Iris pigment epithelial cell (primary cell): ENCODE measurements at places on chromosomes 1 and 21.

DNA sequence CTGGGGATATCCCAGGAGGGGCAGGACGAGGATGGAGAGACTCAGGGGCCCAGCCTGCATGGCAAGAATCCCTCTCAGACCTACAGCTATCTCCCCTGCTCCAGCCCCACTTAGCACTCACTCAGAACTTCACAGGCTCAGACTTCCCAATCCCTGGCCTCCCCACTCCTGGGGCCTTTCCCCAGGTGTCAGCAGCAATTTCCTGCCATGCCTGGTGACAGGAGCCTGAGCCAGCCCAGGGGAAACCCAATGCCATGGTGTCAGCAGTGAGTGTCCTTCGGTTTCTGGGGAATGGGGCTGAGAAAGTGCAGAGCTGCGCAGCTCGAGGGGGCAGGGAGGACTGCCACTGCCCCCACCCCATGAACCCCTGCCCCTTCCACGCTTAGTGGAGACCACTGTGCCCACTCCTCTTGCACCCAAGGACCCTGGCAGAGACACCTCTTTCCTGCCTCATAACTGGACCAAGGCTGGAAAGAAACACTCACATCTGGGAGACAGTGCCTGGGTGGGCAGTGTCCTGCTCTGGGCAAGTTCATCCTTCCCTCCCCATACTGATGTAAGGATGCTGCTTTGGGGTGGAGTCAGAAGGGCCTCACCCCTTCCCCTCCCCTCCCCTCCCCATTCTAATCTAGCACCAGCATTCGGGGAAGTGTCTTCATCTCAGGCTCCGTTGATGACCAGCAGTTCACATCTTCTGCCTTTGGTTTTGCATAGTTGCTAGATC, 17.1 kb upstream of the UBL4B start:
- DNase-seq = no peak

- DNase-seq = peak; percentile 85
Observed at GRCh38 chr1:175072099-175072951, 4.7 kb downstream of the TNN start.

DNA sequence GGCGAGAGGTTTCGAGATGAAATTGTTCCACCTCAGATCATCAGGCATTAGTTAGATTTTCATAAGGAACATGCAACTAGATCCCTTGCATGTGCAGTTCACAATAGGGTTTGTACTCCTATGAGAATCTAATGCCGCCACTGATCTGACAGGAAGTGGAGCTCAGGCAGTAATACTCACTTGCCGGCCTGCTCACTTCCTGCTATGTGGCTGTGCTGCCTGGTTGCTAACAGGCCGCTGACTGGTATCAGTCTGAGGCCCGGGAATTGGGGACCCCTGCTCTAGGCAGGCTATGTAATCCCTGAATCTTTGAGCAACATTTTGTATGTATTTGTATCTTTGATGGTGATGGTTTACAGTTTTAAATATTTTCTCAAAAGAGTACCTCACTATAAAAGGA, 32.5 kb downstream of the XKR8 start:
- DNase-seq = peak; percentile 59

DNA sequence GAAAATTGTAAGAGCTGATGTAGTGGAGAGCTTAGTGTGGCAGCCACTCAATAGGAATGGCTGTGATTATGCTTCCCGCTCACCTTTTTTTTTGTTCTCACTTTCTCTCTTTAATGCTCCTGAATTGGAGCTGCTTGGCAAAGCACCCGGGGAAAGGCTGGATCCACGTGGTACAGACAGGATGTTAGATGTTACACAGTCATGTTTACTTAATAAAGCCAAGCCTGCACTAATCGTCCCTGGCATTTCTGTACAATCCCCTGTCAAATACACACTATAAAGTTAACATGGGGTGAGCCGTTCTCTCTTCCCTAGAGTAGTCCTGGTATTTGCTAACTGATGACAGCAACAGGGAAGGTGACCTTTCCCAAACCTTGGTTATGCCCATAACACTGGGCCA, 187.8 kb downstream of the ZSCAN20 start:
- DNase-seq = no peak
